ENCODE measurements at places on chromosomes 12 and 14.

- DNase-seq = no peak
Observed at GRCh38 chr14:100066962-100067361, 1.7 kb downstream of the EVL start.

GRCh38 chr14:65054471-65055085, 47.7 kb downstream of the MAX start:
- DNase-seq = no peak

DNA sequence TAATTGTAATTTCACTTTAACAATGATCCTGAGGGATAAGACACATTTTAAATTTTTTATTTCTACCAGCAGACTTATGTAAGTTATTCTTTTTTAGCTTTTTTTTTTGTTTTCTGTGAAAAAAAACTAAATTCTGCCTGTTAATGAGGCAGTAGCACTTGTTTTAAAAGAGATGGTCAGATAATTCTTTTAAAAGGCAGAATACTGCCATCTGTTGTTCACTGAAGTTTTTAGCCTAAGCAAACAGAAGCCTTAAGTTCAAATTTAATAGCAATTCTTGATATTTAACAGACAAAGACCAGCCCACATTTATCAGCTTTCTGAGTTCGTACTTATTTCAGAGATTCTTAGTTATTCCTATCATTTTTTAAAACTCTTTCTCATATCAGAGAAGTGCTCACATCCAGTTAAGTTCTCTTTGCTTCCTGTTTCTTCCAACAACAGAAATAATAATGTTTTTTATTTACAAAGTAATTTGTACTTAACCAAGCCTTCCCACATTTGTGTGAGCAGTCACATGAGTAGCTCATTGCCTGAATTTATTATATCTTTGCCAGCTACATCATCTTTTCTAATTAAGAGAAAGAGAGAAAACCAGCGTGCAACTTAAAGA, 93.4 kb upstream of the SLCO1C1 start:
- DNase-seq = no peak

DNA sequence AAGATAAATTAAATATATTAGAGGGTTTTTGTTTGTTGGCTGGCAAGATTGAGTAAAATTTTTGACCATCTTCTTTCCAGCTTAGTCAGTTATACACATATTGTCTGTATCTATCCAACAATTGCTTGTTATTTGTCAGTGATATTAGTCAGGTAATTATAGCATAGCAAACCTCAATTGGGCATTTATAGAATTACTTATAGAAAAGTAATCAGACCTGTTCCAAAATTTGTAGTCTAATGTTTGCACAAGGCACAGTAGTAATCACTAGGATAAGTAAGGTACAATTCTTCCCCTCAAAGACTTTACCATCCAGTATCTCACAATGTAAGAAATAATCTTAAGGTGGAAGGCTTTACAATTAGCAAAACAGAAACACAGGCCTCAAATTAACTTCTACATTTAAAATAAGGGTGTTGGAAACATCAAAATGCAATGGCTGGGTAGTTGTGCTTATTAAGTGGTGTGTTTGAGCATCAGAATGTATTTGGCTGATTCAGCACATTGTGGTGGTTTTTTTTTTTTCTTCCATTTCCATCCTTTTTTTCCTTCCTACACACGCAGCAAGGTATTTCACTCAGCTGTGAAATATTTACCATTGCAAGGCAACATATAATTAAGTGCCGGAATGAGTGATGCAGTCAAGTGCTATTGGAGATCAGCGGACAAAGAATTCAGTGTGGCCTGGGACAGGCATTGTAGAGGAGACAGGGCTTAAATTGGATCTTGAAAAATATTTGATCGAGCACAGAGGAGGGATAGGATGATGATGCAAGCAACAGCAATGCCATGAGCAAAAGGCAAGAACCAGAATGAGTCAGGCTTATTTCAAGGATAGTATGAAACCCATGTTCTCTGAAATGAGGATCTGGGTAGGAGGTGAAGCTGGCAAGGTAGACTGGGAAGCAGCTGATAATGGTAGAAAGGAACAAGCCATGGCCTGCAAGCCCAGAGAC, 178.2 kb downstream of the AKAP6 start:
- no peak for DNase-seq

DNA sequence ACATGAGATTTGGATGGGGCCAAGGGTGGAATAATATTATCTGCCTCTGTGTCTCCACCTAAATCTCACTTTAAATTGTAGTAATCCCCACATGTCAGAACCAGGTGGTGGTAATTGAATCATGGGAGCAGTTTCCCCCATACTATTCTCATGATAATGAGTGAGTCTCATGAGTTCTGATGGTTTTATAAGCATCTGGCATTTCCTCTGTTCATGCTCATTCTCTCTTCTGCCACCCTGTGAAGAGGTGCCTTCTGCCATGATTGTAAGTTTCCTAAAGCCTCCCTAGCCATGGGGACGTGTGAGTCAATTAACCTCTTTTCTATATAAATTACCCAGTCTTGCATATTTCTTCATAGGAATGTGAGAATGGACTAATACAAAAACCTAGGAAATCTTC, 29.9 kb downstream of the TSPAN19 start:
- DNase-seq = no peak

- DNase-seq = no peak
Observed at GRCh38 chr14:90828642-90829487, 12.6 kb upstream of the TTC7B start.

GRCh38 chr14:77240336-77240915, 30.6 kb downstream of the NGB start:
- DNase-seq = no peak

DNA sequence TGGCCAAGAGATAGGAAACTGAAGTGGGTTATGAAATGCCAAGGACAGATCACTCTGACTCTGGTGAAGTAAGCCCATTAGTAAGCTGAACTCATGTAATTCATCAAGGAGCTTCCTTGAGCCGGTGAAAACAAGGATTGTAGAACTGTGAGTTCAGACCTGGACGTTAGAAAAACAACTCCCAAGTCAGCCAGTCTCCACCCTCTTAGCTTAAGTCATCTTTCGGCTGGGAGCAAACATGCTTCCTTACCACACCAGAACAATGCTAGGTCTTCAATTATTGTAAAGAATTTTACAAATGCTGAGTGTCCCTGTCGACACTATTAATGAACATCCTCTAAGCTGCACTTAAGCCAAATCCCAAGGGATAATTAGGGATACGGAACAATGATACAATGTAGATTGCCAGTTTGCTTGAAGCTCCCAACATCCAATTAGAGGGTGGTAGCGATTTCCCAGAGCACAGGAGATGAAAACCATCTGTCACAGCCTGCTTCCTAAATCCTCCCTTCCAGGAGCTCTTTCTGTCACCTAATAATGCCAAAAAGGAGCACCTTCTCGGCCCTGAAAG, 45.7 kb upstream of the VASH1 start:
- no peak for DNase-seq

DNA sequence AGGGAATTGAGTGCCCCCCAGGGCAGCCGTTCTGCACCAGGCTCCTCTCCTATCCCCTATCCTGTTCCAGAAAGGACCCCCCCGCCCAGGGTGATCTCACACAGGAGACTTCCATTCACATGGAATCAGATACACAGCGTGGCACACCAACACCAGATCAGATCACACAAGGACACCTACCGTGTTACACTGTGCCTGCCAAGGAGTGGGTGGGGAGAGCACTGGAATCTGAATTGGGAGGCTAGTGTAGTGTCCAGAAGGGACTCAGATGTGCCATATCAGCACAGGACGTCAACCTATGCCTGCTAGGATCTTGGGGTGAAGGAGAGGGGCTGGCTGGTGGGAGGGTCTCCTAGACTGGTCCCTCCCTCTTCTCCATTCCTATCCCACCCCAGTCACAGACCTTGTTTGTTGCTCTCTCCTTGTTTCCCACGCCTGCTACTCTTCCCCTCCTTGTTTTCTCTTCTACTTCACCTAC, 2.3 kb downstream of the PTMS start:
- DNase-seq = no peak

DNA sequence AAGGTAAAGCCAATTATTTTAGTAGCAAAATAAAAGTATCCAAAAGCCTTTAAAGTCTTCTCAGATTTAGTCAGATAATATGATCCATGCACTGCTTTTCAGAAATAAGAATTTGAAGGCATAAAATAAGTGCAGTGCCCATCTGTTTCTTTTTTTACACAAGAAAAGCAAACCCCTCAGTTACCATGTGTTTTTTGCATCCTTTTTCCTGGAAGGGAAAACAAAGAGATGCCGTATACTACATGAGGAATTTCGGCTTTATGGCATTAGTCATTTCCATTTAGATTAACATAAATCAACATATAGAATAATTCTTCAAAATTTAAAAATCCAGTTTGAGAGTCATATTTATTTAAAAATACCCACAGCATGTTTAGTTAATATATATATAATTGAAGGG, 70.0 kb upstream of the GNPNAT1 start:
- DNase-seq = no peak

DNA sequence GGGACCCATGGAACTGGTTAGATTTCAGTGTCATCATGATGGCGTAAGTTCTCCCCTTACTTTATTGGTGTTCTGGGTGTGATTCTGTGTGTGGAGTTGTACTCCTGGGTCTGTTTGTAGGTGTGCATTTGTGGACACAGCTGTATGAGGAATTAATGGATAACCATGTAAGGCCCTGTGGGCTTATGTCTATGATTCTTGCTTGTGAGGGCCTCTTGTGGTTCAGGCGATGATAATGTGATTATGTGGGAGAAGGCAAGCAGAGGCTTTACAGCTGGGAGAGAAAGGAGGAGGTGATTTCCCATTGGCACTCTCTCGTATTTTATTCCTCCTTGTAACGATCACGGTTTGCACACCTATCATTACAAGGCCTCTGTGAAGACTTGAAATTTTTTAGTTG, 96.1 kb downstream of the SCN8A start:
- no peak for DNase-seq

- DNase-seq = no peak
Observed at GRCh38 chr12:130952171-130952954, 1.3 kb upstream of the ADGRD1 start.

DNA sequence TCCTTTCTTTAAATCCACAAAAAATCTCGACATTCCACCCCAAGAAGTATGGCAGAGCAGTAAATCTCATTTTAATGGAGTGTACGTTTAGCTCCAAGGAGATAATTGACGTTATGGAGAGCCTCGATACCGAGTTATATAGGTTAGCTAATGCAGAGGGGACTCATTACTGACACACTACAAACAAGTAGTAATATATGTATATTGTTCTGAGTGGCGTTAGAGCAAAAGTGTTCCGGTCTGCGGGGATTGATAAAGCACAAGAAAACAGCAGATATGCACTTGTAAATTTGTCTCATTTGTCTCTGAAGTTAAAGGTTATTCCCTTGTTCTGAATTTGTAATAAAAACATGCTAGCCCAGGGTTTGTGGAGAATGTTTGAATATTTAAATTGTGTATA, 84.1 kb downstream of the BCL11B start:
- DNase-seq = no peak

GRCh38 chr12:26651566-26652188, 181.3 kb downstream of the ITPR2 start:
- DNase-seq = no peak

DNA sequence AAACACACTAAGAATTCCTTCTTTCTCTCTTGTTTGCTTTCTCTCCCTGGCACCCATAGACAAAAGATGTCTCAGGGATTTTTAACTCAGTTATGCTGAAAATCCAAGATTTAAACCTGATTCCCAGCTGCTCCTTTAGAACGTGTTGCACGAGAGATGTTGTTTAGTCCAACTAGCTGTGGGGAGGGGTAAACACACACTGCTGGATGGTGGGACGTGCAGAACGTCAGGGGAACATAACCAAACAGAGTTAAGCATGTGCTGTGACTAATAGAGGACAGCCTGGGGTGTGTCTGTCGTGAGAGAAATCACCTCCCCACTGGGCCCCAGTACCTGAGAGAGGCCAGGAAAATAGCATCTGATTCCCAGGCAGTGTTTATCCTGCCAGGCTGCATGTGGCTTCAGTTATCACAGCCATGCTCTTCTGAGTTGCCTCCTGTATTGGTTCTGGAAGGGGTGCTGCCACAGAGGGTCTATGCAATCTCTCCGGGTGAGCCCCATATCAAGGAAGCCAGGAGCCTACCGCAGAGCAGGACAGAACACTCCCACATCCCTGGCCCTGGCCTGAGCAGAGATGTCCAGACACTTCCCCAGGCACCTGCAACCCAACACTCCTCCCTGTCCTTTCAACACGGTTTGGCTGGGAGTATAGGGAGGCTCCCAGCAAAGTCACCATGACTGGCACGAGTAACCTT, 112.7 kb upstream of the EGLN3 start:
- peak; percentile 70 for DNase-seq

DNA sequence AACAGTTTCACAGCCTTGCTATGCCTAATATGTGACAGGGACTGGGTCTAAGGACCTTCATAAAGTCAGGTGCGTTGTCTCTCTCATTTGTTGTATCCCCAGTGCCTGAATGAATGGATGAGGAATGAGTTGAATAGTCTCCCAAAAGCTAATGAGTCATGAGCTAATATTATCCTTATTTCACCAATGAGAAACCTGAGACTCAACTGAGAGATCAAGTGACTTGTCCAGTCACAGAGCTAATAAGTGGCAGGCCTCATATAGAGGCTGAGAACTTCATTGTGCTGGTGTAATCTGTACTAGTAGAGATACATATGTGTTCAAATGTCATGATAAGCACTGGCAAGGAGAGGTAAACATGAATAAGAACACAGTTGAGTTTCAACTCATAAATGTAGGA, 612.4 kb downstream of the NRXN3 start:
- DNase-seq = no peak

GRCh38 chr12:112091563-112091962, 17.0 kb downstream of the NAA25 start:
- DNase-seq = no peak

- no peak for DNase-seq
Observed at GRCh38 chr12:128980623-128981022, 127.3 kb downstream of the GLT1D1 start.

DNA sequence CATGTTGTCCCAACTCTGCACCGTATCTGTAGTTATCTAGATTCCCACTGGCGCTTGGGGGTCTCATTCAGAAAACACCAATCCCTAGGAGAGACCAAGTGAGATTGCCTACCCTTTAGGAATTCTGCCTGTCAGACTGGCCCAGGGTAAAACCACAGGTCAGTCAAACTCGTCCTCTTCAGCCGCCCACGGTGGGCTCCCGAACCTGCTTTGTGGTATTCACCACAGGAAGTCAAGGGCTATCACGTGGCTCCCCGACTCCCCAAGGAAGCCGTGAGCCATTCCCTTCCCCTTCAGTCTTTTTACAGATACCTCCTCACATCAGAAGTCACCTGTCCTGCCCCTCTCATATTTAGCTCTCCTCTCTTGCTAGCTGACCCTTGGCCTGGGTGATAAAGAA, 159.9 kb downstream of the EGLN3 start:
- no peak for DNase-seq
